Endothelial cell (in vitro differentiated cells): ENCODE measurements at places on chromosomes 3 and 15.

DNA sequence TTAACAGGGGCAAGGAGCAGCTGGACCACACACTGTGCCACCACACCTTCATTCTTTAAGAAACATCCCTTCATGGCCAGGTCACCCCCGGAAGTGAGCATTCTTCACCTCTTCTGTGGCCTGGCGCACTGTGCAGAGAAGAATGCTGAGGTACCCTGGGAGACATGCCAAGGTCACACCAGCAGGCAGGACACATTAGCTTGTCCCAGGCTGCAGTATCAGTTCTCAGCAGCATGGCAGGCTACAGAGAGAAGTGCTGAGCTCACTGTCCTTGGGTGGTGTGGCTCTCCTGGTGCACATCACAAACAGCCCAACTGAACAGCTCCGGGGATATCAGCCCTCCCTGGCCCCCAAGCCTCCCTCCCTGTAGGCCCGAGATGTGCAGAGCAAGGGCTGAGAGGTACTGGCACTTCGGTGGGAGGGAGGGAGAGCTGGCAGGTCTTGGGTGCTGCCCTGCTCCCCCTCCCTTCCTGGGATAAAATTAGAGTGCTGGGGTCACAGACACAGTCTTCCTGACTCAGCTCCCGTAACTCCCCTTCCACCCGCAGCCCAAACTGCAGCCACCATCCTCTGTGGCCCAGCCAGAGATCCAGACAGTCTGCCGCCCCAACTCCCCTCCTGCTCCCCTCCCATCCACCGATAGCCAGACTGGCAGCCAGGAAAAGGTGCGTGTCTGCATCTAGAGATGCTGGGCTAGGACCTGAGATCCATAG is 13.4 kb downstream of the SEMA7A start:
- DNase-seq = no peak

DNA sequence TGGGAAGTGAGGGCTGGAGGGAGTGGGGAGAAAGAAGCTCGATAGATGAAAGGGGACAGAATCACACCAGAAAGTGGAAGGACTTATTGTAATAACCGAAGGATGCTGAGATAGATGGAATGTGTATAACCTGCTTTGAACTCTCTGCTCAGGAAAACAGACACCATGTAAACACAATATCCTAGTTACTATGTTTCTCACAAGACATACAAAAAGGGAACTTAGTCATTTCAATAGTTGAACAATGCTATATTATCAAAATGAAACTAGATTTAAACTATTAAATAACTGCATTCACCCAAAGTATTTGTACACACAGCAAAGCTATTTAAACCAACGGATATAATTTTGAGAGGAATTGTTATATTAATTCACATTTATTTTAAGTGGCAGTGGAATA is 108.3 kb upstream of the GADL1 start:
- DNase-seq = no peak

DNA sequence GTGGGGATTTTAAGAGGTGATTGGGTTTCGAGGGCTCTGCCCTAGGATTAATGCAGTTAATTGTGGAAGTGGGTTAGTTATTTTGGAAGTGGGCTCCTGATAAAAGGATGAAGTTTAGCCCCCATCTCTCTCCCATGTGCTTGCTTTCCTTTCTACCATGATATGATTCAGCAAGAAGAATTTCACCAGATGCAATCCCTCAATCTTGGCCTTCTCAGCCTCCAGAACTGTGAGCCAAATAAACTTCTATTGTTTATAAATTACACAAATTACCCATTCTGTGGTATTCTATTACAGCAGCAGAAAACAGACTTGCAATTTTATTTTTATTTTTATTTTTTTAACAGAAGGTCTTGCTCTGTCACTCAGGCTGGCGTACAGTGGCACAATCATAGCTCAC is 27.3 kb upstream of the UBE2E1 start:
- DNase-seq = no peak

DNA sequence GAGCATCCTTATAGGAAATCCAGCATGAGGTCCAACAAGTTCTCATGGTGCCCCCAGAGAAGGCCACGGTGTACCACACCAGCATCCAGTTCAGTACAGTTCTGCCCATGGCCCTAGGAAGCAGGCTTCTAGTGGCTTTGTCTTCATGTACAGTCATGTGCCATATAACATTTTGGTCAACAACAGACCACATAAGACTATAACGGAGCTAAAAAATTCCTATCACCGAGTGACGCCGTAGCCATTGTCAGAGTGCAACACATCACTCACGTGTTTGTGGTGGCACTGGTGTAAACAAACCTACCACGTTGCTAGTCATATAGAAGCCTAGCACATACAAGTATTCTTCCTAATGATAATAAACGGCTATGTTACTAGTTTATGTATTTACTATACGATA is 209.0 kb downstream of the ARRDC4 start:
- no peak for DNase-seq

DNA sequence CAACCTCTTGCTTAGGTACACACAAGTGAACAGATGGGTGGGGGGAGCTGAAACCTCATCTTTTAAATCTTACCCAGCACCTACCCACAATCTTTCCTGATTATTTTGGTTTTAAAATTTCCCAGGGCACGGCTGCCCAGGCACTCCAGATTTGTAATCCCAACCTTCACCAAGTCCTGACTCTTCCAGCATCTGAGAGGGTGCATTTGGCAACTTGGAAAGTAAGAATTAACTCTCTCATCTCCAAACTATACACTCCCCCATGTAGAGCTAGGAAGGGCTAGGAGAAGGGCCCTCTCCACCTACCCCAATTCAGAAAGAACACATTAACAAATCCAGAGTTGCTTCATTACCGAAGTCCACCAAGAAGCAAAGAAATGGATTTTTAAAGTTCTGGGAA is 41.7 kb upstream of the PRICKLE2 start:
- DNase-seq = no peak

DNA sequence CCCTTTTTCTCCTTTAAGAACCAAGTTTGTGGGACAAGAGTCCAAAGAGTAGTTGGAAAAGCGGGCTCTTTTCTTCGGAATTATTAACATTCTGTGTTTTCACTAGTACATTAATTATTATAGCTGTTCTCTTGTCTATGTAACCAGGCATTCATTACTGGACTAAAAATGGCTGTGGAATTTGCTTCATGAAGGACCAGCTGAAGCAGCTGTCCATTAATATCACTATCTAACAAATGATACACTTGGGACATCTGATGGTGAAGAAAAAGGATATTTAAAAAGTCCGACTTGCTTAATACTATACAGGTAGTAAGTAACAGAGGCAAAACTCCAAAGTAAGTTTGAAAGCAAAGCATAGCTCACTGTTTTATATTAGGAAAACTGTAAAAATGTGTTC is 728.9 kb upstream of the DPPA4 start:
- no peak for DNase-seq

DNA sequence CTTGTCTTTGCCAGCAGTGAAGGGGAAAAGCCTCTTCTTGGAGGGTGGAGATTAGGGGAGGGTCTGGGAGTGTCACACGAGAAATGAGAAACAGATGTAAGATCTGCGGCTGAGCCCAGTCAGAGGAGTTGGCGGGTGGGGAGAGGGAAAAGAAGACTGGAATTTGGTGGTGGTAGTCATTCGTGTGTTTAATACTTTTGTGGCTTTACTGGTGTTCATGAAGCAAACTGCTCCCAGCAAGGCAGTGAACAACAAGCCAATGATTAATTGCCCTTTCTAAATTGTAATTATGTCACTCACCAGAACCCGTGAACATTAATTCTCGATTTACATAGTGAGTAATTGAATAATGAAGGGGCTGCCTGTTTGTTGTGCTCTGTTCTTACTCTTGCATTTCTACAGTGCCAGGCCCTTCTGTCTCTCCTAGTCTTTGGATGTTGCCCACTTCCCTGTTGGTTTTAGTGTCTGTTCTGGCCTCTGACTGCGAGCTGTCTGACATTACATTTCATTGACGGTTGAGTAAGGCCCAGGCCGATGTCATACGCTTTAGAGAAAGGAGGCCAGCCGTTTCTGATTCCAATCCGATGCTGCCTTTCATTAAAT is 78.0 kb downstream of the CHCHD6 start:
- no peak for DNase-seq

DNA sequence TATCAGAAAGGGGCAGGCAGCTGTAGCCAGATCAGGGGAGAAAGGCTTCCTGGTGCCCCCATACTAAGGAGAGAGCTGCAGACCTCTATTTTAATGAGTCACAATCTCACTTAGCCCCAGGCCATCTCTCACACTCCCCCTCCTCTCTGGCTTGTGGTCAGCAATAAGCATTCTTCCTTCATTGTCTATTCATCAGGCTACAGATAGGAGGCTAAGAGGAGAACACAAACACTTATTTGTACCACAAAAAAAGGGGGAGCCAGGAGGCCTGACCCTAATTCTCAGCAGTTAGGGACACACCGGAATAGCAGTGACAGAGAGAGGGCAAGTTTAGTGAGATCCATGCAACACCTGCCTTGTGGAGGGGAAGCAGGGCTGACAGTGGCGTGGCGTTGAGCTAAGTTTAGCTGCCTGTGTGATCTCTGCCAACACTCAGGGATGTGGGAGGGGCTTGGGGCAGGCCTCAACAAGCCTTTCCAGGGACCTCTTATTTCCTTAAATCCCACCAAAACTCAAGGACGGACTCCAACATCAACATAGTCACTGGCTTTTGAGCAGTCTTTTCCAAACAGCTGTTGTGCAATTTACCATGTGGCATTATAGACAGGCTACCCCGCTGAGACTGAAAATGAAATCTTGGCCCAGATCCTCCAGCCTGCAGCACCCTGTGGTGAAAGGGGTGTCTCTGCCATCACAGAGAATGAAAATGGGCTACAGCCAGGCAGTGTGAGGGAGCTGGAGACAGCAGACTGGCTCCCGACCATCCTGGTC is 191.9 kb upstream of the TSC22D2 start:
- no peak for DNase-seq

DNA sequence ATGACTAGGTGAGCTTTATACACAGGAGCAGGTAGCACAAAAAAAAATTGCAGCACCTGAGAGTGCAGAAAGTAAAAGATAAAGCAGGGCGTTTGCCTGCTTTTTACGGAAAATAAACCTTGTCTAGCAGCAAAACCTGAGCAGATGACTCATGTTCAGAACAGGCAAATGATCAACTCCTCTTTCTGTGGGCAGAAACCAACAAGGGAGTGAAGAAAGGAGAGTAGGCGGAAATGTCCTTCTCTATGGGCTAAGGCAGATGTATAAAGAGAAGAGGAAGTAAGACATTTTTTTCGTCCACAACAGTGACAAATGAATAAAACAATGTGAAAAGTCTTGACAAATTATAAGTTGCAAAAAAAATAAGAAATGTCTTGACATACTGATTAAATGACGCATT is 24.5 kb upstream of the GMNC start:
- no peak for DNase-seq

DNA sequence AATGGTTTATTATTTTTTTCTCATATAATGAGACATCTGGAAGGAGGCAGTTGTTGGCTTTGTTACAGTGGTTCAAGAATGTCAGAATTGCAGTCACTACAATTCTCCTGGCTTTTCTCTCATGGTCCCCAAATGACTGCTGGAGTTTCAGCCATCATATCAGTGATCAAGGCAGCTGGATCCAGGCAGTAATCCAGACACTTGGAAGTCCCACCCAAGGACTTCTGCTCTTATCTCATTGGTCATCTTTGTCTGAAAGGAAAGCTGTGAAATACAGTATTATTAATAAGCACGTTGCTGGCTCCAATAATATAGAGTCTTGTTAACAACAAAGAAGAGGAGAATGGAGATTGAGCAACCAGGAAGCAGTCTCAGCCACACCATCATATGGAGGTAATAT is 22.9 kb upstream of the MED12L start:
- DNase-seq = no peak
